ENCODE measurements at places on chromosomes 12 and 14.

DNA sequence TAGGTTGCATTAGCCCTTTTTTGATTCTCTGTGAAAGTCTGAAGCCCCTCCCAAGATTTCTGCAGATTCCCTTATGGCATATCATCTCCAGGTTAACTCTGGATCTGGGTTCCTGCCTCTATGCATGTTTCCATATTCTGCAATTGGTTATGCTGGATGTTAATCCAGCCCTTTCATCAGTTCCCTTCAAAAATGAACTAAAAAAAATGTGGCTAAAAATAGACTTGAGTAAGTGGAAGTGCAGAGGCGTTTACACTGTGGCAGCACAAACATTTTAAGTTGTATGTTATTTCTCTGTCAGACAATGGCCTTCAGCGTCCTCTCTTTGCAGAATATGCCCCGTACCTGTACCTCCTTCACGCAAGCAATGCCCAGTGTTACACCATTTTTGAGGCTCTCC lies 11.4 kb downstream of the MGST1 start:
- no peak for DNase-seq

DNA sequence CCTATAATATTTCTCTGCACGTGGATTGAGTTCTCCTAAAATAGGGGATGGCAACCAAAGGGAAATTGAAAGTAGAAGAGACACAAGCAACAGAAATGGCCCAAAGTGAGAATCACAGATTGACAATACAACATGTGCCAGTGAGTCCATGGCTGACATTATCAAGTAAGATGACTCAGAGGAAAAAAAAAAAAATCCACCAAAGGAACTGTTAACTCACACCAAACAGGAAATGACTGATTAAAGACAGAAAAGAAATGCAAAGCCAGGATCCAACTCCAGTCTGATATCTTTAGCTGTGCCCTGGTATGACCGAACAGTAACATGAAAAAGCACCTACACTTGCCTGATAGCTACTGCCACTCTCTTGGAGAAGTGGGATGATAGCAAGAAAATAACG lies 485.0 kb downstream of the PRKD1 start:
- DNase-seq, result no peak

DNA sequence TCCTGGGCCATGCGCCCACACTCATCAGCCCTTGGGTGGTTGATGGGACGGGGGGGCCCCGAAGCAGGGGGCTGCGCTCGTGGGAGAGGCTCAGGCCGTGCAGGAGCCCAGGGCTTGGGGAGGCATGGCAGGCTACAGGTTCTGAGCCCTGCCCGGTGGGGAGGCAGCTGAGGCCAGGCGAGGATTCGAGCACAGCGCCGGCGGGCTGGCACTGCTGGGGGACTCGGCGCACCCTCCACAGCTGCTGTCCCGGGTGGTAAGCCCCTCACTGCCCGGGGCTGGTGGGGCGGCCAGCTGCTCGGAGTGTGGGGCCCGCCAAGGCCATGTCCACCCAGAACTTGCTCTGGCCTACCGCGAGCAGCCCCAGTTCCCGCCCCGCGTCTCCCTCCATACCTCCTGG lies 295.8 kb upstream of the SEL1L start:
- no peak for DNase-seq

GRCh38 chr12:52523824-52524223 lies 3.6 kb upstream of the KRT5 start:
- DNase-seq, result no peak

DNA sequence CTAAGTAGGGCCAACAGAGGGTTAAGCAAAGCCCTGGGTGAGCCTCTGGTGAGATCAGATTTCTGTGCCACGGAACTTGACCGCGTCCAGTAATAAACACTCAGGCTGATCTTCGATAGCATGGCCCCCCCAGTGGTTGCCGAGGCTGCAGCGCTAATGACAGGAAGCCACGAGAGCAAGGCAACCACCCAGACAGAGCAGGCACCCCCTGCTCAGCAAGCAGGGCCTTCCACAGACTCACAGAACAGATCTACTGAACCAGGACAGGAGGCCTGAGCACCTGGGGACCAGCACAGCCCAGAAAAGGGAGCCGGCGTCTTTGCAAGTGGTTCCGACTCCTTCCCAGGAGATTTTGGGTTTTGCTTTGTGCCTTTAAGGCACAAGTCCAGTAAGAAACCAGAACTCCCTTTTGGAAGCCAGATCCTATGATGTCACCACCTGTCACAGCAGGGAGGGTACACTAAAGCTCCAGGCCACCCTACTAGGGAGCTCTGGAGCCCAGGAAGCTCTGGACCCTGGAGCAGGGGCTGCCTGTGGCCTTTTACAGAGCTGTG lies 42.3 kb downstream of the BCL11B start:
- DNase-seq, result no peak

All from NCI-H774 (cell line).